Activated naive CD4-positive, alpha-beta T cell (primary cell): ENCODE measurements at places on chromosomes 1 and 21.

- no peak for DNase-seq
Observed at GRCh38 chr1:25926731-25927496, 20.7 kb upstream of the STMN1 start.

GRCh38 chr21:14846621-14847020, 218.2 kb downstream of the NRIP1 start:
- no peak for DNase-seq

DNA sequence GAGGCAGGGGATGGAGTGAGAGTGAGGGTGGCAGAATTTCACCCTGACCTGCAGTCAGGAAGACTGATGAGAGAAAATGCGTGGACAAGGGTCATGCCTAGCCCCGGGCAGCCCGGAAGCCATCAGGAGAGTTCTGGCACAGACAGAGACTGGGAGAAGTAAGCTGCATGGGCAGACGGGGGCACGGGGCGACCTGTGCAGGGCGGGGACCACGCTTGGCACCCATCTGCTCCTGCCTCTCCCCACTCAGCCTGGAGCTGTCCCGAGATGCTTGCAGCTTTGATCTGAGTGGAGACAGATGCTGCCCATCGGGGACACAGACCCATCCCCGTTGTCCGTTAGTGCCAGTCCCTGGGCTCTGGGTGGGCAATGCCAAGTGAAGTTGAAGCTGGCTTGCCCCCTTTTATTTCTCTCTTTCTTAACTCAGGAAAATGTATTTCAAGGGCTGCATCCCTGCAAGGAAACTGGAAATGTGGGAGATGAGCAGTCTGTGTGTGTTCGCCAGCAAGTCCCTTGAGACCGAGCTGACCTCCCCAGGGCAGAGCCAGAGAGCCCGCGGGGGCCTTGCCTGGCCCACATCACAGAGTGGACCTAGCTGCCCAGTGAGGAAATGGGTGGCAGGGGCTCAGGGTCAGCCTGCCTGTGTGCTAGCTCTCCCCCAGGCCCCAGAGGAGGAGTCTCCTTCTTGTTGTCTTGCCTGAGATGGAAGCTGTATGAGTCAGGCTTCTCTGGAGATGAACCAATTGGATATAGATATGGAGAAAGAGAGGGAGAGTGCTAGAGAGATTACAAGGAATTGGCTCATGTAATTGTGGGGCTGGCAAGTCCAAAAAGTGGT, 121.3 kb upstream of the C1orf174 start:
- DNase-seq: no peak

- DNase-seq: no peak
Observed at GRCh38 chr1:98749152-98749756, 87.7 kb downstream of the SNX7 start.

DNA sequence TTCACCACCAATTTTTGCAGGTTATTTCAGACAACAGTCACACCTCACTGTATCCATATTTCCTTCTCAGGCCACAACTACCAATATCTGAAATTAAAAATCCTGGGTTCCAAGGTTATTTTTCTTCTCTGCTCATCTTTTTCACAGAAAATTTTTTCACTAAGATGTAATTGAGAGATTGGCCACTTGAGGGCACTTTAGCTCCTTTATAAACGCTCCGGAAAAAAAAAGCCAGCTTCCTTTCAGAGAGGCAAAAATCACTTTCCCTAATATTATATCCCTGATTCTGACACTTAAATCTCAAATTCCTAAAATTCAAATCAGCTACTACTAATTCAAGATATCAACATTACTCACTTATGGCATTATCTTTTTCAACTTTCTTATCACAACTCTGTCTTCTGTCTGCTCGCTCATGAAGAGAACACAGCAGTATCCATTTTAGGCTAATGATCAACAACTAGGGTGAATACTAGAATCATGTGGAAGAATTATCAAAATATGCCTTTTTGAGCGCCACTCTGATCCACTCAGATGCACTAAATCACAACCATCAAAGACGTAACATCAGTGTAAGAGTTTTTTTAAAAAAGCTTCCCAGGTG, 101.4 kb upstream of the RGS1 start:
- DNase-seq: no peak

DNA sequence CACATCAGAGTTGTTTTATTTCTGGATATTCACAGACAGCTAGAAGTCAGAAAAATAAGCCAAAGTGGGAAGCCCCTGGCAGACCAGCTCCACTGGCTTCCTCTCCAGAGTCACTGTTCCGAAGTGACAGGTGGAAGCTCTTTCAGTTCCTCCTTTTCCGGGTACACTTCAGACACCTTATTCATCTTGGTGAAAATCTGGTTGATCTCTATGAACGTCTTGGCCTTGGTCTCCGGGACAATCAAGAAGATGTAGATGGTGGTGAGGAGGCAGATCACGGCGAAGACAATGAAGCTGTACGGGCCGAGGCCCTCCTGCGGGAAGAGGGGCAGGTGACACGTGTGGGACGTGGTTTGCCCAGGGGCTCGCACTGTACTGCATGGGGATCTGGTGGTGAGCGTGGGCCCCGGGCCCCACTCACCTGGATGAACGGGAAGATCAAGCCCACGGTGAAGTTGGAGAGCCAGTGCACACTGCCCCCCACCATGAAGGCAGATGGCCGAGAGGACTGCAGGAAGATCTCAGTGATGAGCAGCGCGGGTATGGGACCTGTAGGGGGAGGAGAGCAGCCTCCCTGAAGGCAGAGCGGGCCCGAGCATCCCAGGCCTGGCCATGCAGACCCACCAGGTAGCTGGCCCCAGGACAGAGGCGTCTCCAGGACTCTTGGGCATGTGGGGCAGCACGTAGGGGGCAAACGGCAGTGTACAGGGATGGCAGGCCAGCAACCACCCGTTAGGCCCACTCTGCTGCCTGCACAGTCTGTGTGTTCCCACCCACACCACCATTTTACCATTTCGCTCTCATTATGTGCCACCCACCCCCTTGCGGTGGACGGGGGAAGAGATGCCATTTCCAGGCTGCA, 11.5 kb upstream of the SLC2A7 start:
- DNase-seq: no peak

- no peak for DNase-seq
Observed at GRCh38 chr1:156851779-156852417, 7.0 kb downstream of the INSRR start.

DNA sequence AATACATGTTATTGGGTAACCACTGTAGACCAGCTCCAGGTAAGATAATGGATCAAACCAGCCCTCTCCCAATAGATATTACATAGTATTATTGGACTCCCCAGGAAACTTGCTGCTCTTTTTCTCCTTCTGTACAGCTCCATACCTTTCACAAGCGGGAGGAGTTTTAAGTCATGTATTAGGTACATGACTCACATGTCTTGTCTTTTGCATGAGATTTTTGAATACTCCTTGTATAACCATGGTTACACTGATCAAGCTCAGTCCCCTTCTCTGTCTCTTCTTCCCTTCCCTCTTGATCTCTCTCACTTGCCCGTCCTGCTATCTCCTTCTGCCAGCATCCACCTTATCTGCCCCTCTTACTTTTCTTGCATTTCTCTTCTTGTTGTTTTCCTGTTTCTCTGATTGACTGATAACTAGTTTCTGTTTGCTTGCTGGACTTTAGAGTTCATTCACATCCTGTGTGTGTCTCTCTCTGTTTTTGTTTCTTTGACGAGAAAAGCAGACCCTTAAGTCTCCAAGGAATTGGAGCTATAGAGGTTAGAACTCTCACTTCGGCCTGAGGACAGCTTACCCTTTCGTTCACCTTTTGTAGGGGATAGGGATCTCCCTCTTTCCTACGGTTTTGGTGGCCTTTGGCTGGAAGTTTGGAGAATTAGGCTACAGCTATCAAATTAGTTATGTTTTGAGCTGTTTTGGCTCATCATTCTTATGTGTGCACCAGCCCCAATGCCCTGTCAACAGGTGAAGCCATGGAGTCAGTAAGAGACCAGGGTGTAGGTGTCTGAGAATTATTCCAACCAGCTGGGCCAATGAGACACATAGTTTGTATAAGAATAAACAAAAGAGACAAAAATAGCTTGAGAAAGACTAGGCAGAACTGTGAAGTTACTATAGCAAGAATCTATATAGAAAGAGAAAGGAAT, 49.0 kb upstream of the ASB17 start:
- no peak for DNase-seq

DNA sequence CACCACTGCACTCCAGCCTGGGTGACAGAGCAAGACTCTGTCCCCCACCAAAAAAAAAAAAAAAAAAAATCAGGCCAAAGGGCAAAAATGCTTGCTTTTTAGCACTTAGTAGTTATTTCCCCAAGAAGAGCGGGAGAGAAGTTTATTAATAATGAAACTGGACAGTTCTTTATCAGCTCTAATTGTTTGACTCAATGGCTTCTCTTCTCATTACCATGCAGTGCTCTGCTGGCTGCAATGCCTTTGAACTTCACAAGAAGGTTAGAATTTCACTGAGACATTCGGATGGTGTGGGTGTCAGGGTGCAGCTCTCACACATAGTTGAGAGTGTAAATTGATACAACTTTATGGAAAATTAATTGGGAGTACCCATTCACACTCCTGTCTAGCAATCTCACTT, 63.7 kb downstream of the EDARADD start:
- no peak for DNase-seq

DNA sequence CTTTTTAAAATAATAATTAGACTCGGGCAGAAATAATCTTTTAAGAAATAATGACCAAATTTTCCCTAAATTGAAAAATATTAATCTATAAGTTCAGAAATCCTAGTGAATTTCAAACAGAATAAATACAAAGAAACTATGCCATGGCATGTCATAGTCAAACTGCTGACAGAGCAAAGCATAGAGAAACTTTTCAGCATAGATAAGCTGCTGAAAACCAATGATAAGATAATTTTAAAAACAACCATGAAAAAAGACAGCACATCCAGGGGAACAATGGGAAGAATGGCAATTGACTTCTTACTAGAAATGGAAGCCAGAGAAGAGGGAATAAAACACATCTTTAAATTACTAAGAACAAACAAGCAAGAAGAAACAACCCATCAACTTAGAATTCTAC, 19.8 kb downstream of the CD1D start:
- DNase-seq: no peak

DNA sequence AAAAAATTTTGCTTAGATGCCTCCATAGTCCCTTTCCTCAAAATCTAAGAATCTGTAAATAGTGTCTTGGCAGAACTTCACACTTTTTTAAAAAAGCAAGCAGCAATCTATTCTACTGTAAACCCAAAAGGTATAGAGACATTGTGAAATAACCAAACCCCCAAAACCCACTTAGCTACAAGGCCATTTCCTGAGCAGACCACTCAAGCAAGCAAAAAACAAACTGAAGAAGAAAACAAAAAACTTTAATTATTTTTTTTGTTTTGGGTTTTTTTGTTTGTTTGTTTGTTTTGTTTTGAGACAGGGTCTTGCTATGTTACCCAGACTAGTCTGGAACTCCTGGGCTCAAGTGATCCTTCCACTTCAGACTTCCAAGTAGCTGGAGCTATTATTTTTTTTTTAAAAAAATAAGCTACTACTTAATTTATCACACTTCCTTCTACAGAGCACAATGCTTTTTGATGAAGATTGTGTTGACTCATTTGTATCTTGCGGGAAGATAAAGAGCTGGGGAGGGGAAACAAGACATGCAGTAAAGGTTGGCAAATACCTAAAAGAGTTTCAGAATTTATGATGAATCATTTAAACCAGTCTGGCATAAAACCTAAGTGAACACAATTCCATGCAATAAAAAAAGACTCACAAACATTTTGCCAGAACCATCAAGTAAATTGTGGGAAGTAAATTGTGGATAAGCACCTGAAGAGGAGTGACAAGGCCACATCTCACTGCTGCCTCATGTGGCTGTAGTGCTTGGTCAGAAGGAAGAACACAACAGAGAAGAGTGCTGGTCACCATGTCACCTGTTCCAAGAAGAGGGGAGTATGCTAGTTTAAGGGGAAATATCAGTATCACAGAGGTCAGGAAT, 2.7 kb upstream of the PTPN22 start:
- DNase-seq: no peak

DNA sequence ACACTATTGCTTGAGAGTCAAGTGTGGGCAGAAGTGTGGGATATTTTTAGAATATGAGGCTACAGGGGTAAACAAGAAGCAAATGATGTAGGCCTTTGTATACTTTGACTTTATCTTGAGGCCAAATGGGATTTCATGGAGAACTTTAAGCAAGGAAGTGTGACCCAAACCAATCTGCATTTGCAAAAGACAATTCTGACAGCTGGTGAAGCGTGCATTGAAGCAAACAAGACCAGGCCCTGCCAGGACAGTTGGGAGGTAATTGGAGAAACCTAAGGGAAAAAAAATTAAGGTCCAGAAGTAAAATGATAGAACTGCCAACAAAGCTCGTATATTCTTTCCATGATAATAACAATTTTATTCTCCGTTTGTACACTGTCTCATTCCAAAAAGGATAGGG, 168.3 kb downstream of the TM2D1 start:
- DNase-seq: no peak
